ENCODE measurements at places on chromosomes 2 and 18.

DNA sequence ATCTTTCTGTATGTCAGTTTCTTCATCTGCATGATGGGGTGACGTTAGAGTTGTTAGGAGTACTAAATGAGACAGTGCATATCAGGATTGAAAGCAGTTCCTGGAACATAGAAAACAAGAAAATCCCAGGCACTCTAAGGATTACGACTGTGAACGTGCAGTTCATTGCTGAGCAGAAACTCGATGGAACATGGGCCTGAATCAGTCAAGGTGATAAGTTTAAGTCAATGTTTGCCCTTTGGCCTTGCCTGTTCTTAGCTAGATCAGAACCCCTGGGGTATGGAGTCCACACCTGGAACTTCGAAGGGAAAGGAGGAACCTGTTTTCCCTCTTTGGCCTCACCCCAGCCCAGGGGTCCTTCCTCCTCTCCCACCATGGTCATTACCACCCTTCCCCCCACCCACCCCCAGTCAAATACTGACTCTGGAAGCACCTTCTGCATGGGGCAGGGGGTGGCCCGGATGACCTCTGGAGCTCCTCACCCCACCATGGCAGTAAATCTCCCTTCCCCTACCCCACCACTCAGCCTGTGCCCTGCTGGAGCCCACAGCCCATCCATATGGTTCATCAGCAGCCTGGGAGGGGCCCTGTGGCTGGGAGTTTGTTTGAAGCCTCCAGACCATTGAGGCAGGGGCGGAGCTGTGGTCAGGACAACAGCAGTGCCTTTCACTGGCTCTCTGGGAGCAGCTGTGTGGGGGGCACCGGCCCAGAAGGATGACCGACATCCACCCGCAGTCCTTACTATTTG lies 164.1 kb downstream of the SMAD7 start:
- DNase-seq = no peak

DNA sequence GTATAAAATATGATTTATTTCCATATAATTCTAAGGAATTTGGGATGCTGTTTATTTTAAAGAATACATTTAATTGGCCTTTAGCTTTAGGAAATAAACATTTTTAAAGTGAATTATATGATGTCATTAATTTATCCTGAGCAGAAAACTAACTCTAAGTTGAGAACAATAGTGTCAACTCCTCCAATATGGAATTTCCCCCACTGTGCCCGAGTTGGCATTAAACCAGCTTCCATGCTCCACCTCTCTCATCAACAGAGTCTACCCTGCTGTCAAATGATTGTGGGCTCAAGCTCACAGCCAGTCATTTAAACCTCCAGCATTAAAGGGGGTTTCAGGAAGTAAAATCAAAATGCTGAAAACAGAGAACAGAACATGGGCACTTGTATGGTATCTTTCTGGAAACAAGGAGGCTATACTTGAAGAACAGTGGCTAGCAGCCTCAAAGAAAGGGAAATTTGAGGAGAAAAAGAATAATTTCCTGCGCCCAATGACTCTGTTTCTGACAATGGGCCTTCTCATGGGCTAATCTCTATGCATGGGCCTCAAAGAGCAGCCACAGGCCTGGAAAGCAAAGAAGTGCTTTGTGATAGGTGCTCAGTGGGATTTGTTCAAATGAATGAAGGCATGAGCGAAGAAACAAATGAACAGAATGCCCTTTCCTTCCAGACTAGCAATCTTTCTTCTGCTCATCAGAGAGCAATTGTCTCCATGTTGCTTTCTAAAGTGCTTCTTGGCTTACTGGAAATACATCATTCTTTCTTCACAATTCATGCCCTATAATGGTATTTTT lies 252.8 kb downstream of the MTX2 start:
- no peak for DNase-seq

GRCh38 chr2:209334188-209335017 lies 89.4 kb upstream of the MAP2 start:
- DNase-seq = no peak

DNA sequence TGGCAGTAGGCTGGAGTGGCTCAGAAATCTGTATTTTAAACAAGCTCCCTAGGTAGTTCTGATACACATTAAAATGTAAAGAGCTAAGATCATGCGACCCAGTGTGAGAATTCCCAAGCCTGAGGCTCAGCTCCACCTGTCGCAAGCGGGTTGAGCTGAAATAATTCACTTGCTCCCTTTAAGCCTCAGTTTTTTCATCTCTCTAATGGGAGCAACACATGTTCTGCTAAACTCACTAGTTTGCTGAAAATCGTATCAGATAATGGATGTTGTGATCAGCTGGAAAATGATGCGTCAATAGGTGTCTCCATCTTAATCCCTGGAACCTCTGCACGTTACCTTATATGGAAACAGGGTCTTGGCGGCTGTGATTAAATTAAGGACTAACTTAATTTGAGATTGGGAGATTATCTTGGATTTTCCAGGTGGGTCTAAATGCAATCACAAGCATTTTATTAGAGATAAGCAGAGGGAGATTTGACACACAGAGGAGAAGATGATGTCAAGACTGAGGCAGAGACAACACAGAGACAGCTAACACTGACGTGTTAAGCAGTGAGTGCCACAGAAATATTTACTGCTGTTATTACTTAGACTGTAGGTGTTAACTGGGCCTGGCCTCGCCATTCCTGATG lies 53.0 kb downstream of the POMC start:
- DNase-seq = no peak

GRCh38 chr2:161703863-161704262 lies 79.6 kb downstream of the SLC4A10 start:
- DNase-seq = no peak
